ENCODE measurements at places on chromosomes 16 and 17. TPM values are rescaled to one million over a fixed set of nuclear protein-coding genes. Genes with fewer than 3 reads are reported as not detected.

GRCh38 chr17:4845118-4845517 is 12.0 kb downstream of the MINK1 start:
- H3K36me3 ChIP-seq, result no peaks in the 10 kb centered on the region
- H3K4me3 ChIP-seq, result no peak overlapping the region
- no peak for DNase-seq

Gene FAM171A2
- 3.0 TPM for total RNA-seq

Gene CDH1
- 783 TPM for total RNA-seq

DNA sequence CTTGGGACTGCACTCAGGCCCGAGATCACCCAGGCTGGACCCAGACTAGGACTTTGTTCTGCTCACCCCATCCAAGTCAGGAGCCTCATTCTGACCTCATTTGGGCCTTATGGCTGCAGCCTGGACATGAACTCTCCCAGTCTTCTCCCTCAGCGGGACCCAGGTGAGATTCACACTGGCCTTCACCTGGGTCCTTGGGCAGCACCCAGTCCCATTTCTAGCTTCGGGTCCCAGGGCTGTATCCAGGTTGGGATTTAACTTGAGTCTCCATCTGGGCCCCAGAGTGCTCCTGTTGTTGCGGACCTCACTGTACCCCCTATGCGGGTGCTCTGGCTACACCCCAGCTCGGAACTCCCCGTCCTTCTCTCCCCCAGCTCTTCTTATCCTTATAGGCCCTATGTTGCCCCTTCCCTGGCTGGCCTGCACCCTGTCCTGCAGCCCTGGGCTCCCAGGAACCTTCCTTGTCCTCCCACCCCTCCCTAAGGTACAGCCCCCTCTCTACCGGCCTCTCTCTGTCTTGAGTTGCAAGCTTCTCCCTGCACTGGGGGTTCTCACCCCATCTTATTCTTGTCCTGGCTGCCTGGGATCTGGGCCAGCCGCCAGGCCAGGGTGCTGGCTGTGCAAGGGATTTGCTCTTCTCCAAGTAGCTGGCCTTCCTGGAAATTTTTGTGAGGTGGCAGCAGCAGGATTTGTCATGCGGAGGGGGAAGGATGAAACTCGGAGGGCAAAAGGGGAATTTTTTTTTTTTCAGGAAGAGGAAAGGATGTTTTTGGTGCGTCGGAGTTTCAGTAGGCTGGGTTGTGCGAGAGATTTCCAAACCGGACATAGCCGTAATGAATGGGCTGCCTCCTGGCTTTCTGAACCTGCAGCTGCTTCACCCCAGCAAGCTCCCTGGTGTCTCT is 904 bp downstream of the MAP2K3 start:
- H3K4me1 ChIP-seq, result peaks cover 22% of the 10 kb centered on the region
- H3K27ac ChIP-seq, result peak overlapping the region; percentile 70

- no peak overlapping the region for H3K4me3 ChIP-seq
- 0 out of 2 replicates have a peak, but pooled peaks cover 5% of the 10 kb centered on the region for H3K4me1 ChIP-seq
- H3K27ac ChIP-seq, result no peak overlapping the region
- H3K36me3 ChIP-seq, result peaks cover 6% of the 10 kb centered on the region
Measured at GRCh38 chr17:45088741-45089140, 27.6 kb downstream of the NMT1 start.

DNA sequence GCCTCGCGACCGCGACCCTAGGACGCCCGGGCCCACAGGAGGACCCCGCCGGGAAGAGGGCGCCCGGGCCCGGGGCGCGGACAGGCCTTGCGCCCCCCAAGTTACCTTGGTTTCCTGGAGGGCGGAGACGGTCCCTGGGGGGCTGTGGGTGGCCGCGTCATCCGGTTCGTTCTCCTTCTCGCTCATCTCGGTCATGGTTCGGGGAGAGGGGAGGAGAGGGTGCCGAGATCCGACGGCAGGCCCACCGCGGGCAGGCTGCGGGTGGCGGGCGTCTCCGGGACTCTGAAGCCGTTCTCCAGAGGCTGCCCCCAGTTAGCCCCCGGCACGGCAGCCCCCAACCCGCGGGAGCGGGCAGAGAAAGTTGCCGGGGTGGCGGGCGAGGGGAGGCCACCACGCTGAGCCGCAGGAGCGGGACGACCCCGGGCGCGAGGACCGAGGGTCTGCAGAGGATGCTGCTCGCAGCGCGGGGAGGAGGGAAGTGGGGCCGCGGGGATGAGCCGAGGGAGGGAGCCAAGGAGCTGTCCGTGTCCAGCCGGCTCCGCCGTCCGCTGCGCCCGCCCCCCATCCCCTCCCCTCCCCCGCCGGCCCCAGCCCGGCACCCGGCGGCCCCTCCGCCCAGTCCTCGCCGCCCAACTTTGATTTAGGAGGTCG is at the start of gene STAC2:
STAC2 (minus strand) TSS at position 638 of the 651 bp plus-strand sequence; CDS start at position 195, 443 bp downstream.
- no peak within 1 kb of the TSS for H3K27ac ChIP-seq
- H3K4me1 ChIP-seq, result no peaks in the 10 kb centered on the region
- peaks cover 2% of the 10 kb centered on the region for H3K27me3 ChIP-seq
- no peaks in the 10 kb centered on the region for H3K36me3 ChIP-seq

Gene CHRNB1
- 1.7 TPM for total RNA-seq

Gene MT4
- total RNA-seq, result not detected

Gene CHP2
- not detected for total RNA-seq

Gene DNAI2
- total RNA-seq, result not detected

- no peak overlapping the region for H3K4me3 ChIP-seq
- no peaks in the 10 kb centered on the region for H3K36me3 ChIP-seq
- DNase-seq, result peak; percentile 34
- no peak overlapping the region for H3K27ac ChIP-seq
- peaks cover 13% of the 10 kb centered on the region for H3K4me1 ChIP-seq
- H3K27me3 ChIP-seq, result no peaks in the 10 kb centered on the region
Measured at GRCh38 chr17:50268743-50269275, 5.5 kb upstream of the TMEM92 start.

- no peaks in the 10 kb centered on the region for H3K27me3 ChIP-seq
- no peaks in the 10 kb centered on the region for H3K36me3 ChIP-seq
- no peak overlapping the region for H3K27ac ChIP-seq
- DNase-seq, result no peak
- no peaks in the 10 kb centered on the region for H3K4me1 ChIP-seq
Measured at GRCh38 chr17:34487626-34488025, 91.8 kb upstream of the TMEM132E start.

- no peaks in the 10 kb centered on the region for H3K36me3 ChIP-seq
- H3K4me1 ChIP-seq, result peaks cover 8% of the 10 kb centered on the region
- no peak overlapping the region for H3K27ac ChIP-seq
Measured at GRCh38 chr16:14013571-14014283, 57.4 kb upstream of the MRTFB start.

Gene SLFN11
- not detected for total RNA-seq

Gene ARL4D
- total RNA-seq, result 19.9 TPM

Gene CRYBA1
- not detected for total RNA-seq
